MM.1S (cell line): ENCODE measurements at places on chromosomes 4 and X.

- H3K27me3 ChIP-seq = no peaks in the 10 kb centered on the region; the same call in 1 of the 2 replicates
- 0 out of 2 replicates have a peak, but pooled peaks cover 4% of the 10 kb centered on the region for H3K4me1 ChIP-seq
- no peak overlapping the region for H3K27ac ChIP-seq
These were observed 4.0 kb downstream of the RNF212 start for GRCh38 chr4:1109333-1109732.

DNA sequence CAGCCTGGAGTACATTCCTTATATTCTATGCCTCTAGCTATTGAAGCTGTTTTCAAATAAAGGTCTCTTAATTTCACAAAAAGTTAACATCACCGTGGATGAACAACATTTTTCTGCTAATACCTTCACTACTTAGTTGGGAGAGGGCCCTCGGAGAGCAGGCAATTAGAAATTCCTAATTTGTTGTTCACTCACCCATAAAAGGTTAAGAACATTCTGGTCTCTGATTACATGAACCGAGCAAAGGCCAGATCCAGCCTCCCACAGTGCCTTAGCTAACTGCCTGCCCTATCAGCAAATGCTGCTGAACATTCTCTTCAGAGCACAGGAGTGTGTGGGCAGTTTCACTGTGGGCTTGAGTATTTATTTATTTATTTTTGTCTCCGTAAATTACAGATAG is 36.0 kb upstream of the TTC29 start:
- no peak for DNase-seq
- no peak overlapping the region for H3K4me3 ChIP-seq
- H3K27me3 ChIP-seq = no peaks in the 10 kb centered on the region
- H3K36me3 ChIP-seq = no peaks in the 10 kb centered on the region
- H3K4me1 ChIP-seq = no peaks in the 10 kb centered on the region
- no peak overlapping the region for H3K27ac ChIP-seq

- H3K27me3 ChIP-seq = no peaks in the 10 kb centered on the region
- H3K4me3 ChIP-seq = no peak overlapping the region
- H3K27ac ChIP-seq = no peak overlapping the region
- no peaks in the 10 kb centered on the region for H3K36me3 ChIP-seq
These were observed 5.5 kb downstream of the SAT1 start for GRCh38 chrX:23788521-23788920.

GRCh38 chr4:124262211-124263179 is 450.0 kb downstream of the ANKRD50 start:
- no peaks in the 10 kb centered on the region for H3K27me3 ChIP-seq
- H3K27ac ChIP-seq = no peak overlapping the region
- no peaks in the 10 kb centered on the region for H3K4me1 ChIP-seq
- peak; percentile 69 for DNase-seq
- no peaks in the 10 kb centered on the region for H3K36me3 ChIP-seq

GRCh38 chr4:182555997-182556418 is 312.8 kb downstream of the TENM3 start:
- no peak overlapping the region for H3K4me3 ChIP-seq
- H3K36me3 ChIP-seq = no peaks in the 10 kb centered on the region
- H3K4me1 ChIP-seq = no peaks in the 10 kb centered on the region
- no peaks in the 10 kb centered on the region for H3K27me3 ChIP-seq
- DNase-seq = no peak

DNA sequence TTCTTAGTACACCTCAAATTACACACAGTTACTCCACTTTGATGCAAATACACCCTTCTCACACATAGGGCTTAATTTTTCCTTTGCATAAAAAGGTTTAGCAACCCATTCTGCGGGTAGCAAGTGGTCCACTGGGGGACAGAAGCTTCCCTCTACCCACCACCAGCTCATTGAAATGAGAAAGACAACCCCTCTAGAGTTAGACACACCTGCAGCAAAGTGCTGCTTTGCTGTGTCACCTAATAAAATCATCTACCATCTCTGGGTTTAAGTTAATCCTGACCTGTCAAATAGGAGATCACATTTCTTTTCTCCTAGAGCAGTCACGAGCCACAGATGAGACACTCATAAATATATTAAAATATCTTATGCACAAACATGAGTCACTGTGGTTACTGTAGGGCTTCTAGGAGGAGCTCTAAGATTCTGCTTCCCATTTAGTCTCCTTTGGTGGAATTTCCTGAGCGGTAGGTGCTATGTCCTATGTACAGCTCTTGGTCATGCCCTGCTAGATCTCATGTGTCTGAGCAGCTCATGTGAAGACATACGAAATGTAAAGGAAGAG is 11.9 kb downstream of the BMX start:
- H3K36me3 ChIP-seq = no peaks in the 10 kb centered on the region
- H3K4me1 ChIP-seq = no peaks in the 10 kb centered on the region
- no peak overlapping the region for H3K27ac ChIP-seq
- H3K4me3 ChIP-seq = no peak overlapping the region

DNA sequence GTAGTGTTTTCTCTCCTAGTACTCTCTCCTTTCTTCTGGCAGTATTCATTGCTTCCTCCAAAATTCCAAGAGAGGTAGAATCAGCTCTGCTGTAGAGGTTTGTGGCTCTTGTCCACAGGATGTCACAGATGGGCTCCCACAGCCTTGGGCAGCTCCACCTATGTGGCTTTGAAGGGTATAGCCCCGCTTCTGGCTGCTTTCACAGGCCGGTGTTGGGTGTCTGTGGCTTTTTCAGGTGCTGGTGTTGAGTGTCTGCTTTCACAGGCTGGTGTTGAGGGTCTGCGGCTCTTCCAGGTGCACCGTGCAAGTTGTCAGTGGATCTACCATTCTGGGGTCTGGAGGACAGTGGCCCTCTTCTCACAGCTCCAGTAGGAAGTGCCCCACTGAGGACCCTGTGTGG is 7.9 kb upstream of the AADAT start:
- H3K27me3 ChIP-seq = no peaks in the 10 kb centered on the region
- DNase-seq = no peak
- no peak overlapping the region for H3K27ac ChIP-seq
- H3K4me1 ChIP-seq = no peaks in the 10 kb centered on the region
- H3K36me3 ChIP-seq = no peaks in the 10 kb centered on the region

- no peak overlapping the region for H3K27ac ChIP-seq
- H3K4me1 ChIP-seq = no peaks in the 10 kb centered on the region
- H3K4me3 ChIP-seq = no peak overlapping the region
- no peaks in the 10 kb centered on the region for H3K27me3 ChIP-seq
- no peaks in the 10 kb centered on the region for H3K36me3 ChIP-seq
- no peak for DNase-seq
These were observed 78.2 kb upstream of the TET2 start for GRCh38 chr4:105068516-105068915.

- H3K4me3 ChIP-seq = no peak overlapping the region
- no peaks in the 10 kb centered on the region for H3K27me3 ChIP-seq
- peak; percentile 50 for DNase-seq
- H3K36me3 ChIP-seq = no peaks in the 10 kb centered on the region
These were observed 74.4 kb upstream of the RBMX start for GRCh38 chrX:136954930-136955329.

GRCh38 chr4:123233136-123233768 is 163.3 kb upstream of the SPRY1 start:
- H3K4me1 ChIP-seq = peaks cover 15% of the 10 kb centered on the region
- no peaks in the 10 kb centered on the region for H3K27me3 ChIP-seq
- no peak overlapping the region for H3K27ac ChIP-seq
- DNase-seq = no peak
- no peaks in the 10 kb centered on the region for H3K36me3 ChIP-seq

DNA sequence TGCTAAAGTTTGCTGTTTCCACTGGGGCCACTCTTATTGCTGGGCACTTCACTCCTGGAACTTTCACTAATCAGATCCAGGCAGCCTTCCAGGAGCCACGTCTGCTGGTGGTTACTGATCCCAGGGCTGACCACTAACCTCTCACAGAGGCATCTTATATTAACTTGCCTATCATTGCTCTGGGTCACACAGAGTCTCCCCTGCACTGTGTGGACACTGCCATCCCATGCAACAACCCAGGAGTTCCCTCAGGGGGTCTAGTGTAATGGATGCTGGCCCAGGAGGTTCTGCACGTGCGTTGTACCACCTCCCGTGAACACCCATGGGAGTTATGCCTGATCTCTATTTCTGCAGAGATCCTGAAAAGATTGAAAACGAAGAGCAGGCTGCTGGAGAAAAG is 41.8 kb upstream of the IQSEC2 start:
- DNase-seq = no peak
- H3K27ac ChIP-seq = no peak overlapping the region
- H3K4me1 ChIP-seq = no peaks in the 10 kb centered on the region
- H3K27me3 ChIP-seq = peaks cover 15% of the 10 kb centered on the region; the same call in 1 of the 2 replicates
- no peaks in the 10 kb centered on the region for H3K36me3 ChIP-seq

- H3K27ac ChIP-seq = no peak overlapping the region
- no peaks in the 10 kb centered on the region for H3K27me3 ChIP-seq
- H3K4me1 ChIP-seq = peaks cover 8% of the 10 kb centered on the region
- H3K4me3 ChIP-seq = no peak overlapping the region
These were observed 34.5 kb upstream of the SLC4A4 start for GRCh38 chr4:71304289-71304850.

DNA sequence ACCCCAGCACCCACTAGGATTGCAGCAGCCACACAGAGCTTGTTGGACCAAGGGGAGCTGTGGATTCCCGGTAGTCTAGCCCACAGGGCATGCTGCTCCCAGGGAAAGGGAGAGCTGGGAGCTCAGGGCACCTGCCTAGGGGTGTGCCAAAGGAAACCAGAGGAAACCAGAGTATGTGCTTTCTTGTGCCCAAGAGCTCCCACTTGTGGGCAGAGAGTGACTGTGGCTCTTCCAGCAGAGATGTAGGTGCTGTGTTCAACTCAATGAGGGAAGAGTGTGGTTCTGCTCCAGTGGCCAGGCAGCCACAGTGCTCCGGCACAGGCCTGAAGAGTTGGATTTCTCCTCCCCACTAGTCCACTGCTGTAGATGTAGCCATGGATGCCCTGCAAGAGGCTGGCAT is 1050.0 kb upstream of the INTU start:
- peak; percentile 14 for DNase-seq
- H3K27me3 ChIP-seq = no peaks in the 10 kb centered on the region
- H3K36me3 ChIP-seq = no peaks in the 10 kb centered on the region
- H3K4me3 ChIP-seq = no peak overlapping the region

GRCh38 chrX:23332888-23333821 is 1.5 kb upstream of the PTCHD1 start:
- DNase-seq = no peak
- no peaks in the 10 kb centered on the region for H3K4me1 ChIP-seq
- peak overlapping the region; percentile 15; the same call in 1 of the 2 replicates for H3K4me3 ChIP-seq
- H3K27me3 ChIP-seq = no peaks in the 10 kb centered on the region
- H3K36me3 ChIP-seq = no peaks in the 10 kb centered on the region

DNA sequence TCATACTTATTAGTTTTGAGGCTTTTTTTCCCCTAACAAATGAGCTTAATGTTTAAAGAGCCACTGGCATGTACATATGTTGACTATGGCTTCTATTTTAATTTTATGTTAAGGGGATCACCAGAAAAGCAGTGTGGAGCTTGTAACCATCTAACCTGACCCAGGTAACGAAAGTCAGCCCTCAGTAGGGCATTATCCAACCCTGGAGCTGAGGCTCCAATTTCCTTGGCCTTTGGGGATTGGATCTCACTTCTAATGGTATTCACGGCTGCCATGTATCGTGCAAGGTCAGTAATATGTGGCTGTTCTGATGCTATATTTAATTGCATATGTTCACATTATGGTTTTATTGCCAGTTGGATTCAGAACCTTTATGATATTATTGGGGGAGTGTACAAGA is 75.2 kb upstream of the CCSER1 start:
- no peak for DNase-seq
- no peak overlapping the region for H3K4me3 ChIP-seq
- H3K36me3 ChIP-seq = no peaks in the 10 kb centered on the region
- H3K27ac ChIP-seq = no peak overlapping the region
- H3K4me1 ChIP-seq = no peaks in the 10 kb centered on the region

DNA sequence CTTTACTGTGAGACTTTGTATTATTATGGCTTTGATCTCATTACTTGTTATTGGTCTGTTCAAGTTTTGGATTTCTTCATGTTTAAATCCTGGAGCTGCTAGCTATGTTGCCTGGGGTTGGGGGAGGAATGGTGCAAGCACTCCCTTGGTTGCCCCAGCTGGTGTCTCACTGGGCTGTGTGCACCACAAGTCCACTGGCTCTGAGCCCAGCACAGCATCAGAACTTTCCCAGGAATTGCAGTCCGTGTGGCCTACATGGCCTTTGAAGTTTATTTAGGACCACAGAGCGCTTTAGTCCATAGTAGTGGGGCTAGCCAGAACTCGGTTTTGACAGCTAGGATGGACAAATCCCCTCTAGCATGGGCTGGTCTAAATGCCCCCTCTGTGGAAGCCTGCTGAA is 278.8 kb upstream of the RPS6KA3 start:
- DNase-seq = no peak
- H3K4me3 ChIP-seq = no peak overlapping the region
- no peaks in the 10 kb centered on the region for H3K36me3 ChIP-seq
- no peak overlapping the region for H3K27ac ChIP-seq
- H3K27me3 ChIP-seq = no peaks in the 10 kb centered on the region

- no peaks in the 10 kb centered on the region; the same call in 1 of the 2 replicates for H3K27me3 ChIP-seq
- no peak overlapping the region for H3K4me3 ChIP-seq
- H3K4me1 ChIP-seq = 0 out of 2 replicates have a peak, but pooled peaks cover 4% of the 10 kb centered on the region
- H3K36me3 ChIP-seq = no peaks in the 10 kb centered on the region
- no peak overlapping the region for H3K27ac ChIP-seq
These were observed 1.1 kb downstream of the RNF212 start for GRCh38 chr4:1112174-1112820.

DNA sequence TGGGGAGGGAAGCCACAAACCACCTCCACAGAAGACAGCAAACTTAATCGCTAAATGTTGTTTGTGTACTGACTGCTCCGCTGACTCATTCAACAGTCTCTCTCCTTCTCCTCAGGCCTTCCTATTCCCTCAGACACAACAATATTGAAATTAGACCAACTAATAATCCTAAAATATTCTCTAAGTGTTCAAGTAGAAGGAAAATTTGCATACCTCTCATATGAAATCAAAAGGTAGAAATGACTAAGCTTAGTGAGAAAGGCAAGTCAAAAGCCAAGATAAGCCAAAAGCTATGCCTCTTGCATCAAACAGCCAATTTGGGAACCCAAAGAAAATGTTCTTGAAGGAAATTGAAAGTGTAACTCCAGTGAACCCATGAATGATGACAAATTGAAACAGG is 75.7 kb upstream of the ARHGAP24 start:
- no peaks in the 10 kb centered on the region for H3K27me3 ChIP-seq
- H3K4me1 ChIP-seq = no peaks in the 10 kb centered on the region
- H3K4me3 ChIP-seq = no peak overlapping the region
- no peak overlapping the region for H3K27ac ChIP-seq

- no peak overlapping the region for H3K27ac ChIP-seq
- DNase-seq = no peak
- H3K27me3 ChIP-seq = no peaks in the 10 kb centered on the region
- no peak overlapping the region for H3K4me3 ChIP-seq
- no peaks in the 10 kb centered on the region for H3K36me3 ChIP-seq
These were observed 38.3 kb downstream of the NSG1 start for GRCh38 chr4:4425119-4425690.

GRCh38 chr4:147477439-147477838 is 3.5 kb upstream of the EDNRA start:
- peak; percentile 80 for DNase-seq
- H3K27ac ChIP-seq = peak overlapping the region; percentile 43; the same call in 1 of the 2 replicates
- no peak overlapping the region for H3K4me3 ChIP-seq
- H3K36me3 ChIP-seq = no peaks in the 10 kb centered on the region
- H3K27me3 ChIP-seq = no peaks in the 10 kb centered on the region
- peaks cover 14% of the 10 kb centered on the region for H3K4me1 ChIP-seq

GRCh38 chrX:152652467-152652866 is 14.8 kb downstream of the GABRQ start:
- no peak for DNase-seq
- no peak overlapping the region for H3K4me3 ChIP-seq
- no peaks in the 10 kb centered on the region for H3K4me1 ChIP-seq
- no peak overlapping the region for H3K27ac ChIP-seq
- no peaks in the 10 kb centered on the region for H3K36me3 ChIP-seq
